ENCODE measurements at places on chromosomes 4 and X.

DNA sequence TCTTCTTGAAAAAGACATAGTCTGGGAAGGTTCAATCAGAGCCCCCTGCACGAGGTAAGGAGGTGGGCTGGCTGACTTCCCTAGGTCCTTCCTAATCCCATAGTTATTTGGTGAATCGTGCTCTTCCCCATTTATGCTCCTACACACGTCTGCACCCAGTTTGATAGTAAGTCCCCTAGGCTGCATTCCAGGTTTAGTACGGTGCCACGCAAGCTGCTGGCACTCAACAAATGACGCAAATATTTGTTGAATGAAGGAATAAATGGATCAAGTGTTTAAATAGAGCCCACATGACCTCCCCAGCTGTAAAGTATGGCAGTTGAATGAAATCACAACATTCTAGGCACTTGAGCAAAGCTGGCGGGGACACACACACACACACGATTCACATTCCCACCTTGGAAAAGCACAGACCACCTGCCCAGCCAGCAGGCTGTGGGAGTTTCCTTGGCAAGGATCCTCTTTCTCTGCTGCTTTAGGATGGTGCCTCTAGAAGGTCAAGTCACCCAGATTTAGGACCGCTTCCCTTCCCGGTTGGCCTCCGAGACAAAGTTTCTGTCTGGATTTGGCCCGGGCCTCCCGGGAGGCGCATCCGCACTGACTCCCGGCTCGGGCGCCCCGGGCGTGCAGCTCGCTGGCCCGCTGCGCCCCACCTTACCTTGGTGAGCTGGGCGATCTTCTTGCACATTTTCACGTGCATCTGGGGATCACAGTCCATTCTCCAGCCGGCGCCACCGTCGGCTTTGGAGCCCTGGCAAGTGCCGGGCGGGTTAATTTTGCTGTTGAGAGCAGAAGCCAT is 721 bp downstream of the FAM184B start:
- no peak for DNase-seq

- DNase-seq = no peak
These were observed 62.3 kb downstream of the FAM193A start for GRCh38 chr4:2598511-2599303.

DNA sequence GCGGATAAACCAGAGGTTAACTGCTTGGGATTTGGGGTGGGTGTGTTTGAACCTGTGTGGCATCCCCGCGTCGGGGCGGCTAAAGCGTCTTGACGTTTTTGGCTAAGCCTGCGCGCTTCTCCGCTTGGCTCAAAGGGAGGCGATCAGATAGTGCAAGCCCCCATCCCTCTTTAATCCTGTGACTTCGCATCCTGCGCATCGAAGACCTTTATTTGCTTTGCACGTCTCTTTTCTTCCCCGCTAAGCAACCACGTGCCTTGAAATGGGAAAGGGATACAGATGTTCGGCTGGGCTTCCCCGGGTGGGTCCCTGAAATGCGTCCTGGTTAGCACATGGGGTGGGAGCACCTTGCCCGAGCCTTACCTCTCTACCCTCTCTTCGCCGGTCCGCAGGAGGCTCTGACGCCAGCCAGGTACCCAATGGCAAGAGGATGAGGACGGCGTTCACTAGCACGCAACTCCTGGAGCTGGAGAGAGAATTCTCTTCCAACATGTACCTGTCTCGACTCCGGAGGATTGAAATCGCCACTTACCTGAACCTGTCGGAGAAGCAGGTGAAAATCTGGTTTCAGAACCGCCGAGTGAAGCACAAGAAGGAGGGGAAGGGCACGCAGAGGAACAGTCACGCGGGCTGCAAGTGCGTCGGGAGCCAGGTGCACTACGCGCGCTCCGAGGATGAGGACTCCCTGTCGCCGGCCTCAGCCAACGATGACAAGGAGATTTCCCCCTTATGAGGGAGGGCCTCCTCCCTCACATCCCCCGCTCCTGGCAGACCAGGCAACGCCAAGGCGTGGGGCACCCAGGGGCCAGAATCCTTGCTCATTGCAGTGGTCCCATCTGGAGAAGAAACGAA is 1.5 kb downstream of the GSX2 start:
- DNase-seq = no peak

GRCh38 chrX:119442286-119442685 is 26.0 kb upstream of the SLC25A5 start:
- no peak for DNase-seq

- no peak for DNase-seq
These were observed 123.4 kb downstream of the ASB9 start for GRCh38 chrX:15146515-15146914.

GRCh38 chr4:12036450-12036849 is 607.8 kb upstream of the HS3ST1 start:
- DNase-seq = no peak

- DNase-seq = no peak
These were observed 1.4 kb upstream of the RHOH start for GRCh38 chr4:40195182-40196177.

DNA sequence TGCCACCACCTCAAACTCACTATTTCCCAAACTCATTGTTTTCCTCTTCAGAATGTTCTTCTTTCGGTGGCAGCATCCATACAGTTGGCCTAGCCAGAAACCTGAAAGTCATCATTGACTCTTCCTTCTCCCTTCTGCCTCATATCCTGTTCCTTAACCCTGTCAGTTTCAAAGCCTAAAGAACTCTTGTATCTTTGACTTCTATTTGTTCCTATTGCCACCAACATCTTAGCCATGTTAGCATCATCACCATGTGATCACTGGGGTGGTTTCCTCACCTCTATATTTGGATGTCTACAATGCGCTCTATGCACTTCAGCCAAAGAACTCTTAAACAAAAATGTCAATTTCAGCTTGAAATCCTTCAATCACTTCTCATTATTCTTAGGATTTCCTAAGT is 29.0 kb downstream of the DDX60L start:
- no peak for DNase-seq

DNA sequence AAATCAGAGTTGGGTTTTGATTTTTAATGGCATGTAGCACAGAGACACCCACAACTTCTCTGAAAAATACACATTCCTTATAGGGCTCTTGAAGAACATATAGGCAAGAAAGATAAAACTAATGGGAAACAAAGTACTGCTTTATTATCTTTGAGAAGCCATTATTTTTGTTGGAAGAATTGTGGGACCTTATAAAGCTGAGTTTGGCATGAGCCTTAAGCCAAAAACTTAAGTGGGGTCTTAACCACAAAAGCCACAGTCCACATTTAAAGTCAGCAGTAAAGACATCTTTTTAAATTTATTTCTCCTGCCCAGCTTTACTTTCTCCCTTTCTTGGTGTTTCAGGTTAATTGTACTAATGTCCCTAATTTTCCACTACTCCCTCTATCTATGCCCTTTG is 1297.3 kb downstream of the C4orf33 start:
- DNase-seq = no peak

- no peak for DNase-seq
These were observed 48.2 kb downstream of the THAP9 start for GRCh38 chr4:82948647-82949204.

DNA sequence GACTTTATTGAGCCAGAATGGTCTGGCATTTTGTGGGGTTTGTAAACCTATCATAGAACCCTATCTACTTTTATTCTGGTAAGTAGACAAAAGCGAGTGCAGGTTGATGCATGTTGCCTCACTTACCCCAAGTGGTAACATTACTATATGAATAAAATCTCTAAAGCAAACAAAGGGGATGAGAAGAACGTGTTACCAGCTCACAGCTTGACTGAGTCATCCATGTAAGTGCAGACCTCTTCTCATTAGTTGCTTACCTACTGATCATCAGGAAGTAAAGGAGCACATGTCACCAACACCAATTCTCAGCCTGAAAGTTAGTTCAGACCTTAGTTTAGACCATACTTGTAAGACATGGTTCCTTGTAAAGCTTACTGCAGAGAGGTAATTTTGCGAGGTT is 1328.3 kb downstream of the C4orf33 start:
- DNase-seq = no peak

DNA sequence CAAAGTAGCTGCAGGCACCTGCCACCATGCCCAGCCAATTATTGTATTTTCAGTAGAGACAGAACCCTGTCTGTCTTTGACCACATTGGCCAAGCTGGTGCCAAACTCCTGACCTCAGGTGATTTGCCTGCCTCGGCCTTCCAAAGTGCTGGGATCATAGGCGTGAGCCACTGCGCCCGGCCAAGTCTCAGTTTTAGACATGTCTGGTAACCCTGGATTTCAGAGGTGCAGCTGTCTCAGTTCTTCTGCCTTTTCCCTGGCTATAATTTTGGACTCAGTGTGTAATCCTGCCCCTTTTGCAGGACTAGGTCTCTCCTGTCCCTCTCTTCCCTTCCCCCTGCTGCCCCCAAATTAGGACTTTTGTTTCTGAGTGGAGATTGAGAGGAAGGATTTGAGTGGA is 46.6 kb downstream of the FAM193A start:
- no peak for DNase-seq

DNA sequence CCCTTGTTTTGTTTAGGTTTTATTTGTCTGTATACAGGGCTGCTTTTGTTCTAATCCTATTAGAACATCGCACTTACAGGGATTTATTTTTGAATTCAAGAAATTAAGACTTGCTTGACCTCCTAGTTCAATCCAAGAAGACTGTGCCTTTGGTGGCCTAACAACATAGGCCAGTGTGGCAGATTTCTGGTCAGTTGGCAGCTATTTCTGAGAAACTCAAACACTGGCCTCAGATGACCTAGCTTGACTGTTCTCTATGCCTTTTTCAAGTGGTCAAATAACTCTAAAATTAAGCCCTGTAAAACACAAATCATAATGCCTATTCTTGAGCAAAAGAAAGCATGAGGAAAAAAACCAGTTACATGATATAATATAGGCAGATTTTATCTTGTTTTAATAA is 89.3 kb upstream of the GPR34 start:
- DNase-seq = no peak
